NCI-H1105 (cell line): ENCODE measurements at places on chromosomes 4 and X.

GRCh38 chrX:96763608-96764007 is 79.0 kb downstream of the DIAPH2 start:
- peak; percentile 15 for DNase-seq

- peak; percentile 49 for DNase-seq
These were observed 97.1 kb downstream of the MRPL1 start for GRCh38 chr4:77959566-77960338.

DNA sequence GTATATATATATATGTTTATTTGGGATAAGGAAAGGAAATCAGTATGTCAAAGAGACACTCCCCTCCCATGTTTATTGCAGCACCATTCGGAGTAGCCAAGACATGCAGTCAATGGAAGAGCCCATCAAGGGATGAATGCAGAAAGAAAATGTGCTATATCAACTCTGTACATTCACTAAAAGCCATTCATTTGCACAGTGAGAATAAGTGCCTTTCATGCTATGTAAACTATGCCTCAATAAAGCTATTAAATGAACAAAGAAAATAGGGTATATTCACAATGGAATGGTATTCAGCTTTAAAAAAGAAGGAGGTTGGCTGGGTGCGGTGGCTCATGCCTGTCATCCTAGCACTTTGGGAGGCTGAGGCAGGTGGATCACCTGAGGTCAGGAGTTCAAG is 20.3 kb downstream of the CD99 start:
- no peak for DNase-seq

GRCh38 chrX:70012756-70013155 is 37.0 kb downstream of the AWAT2 start:
- no peak for DNase-seq

- no peak for DNase-seq
These were observed 195.0 kb upstream of the S100G start for GRCh38 chrX:16454926-16455325.

DNA sequence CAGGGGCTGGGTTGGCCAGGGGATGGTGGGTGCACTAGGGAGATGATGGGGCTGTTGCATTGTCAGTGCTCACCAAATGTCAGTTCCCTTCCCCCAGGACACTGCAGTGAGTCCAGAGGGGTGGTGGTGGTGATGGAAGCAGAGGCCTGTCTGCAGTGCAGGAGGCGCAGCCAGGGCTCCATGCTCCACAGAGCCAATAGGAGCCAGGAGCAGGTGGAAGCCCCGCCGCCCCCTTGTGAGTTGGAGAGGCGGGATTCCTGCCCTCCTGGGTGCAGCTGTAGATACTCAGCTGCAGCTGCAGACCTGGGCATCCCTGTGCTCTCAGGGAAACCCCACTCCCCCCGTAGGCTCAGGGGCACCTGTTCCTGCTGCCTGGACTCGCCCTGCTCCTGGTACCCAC is 284.7 kb downstream of the EVC2 start:
- DNase-seq, result no peak
